Renal cortex interstitium (tissue), 15 donors: ENCODE measurements at places on chromosomes 1 and 21. TPM values are rescaled to one million over a fixed set of nuclear protein-coding genes. Genes with fewer than 3 reads are reported as not detected.
A peak's percentile ranks its signal among the peaks of the same experiment; 100 is the strongest.

- DNase-seq, result no peak
Measured at GRCh38 chr1:78667939-78668338, 18.3 kb downstream of the IFI44 start.

GRCh38 chr1:203556047-203556851 is 62.3 kb downstream of the OPTC start:
- peak; percentile 22 for DNase-seq

GRCh38 chr1:156641761-156642264 is at the start of gene BCAN:
TSS of gene BCAN (plus strand) at chr1:156642117. CDS start at chr1:156646055, 3,938 bp downstream.
- no peak for DNase-seq

GRCh38 chr21:37412603-37413360 is 46.2 kb downstream of the DYRK1A start:
- no peak for DNase-seq

- no peak for DNase-seq
Measured at GRCh38 chr1:115189814-115190539, 100.7 kb upstream of the TSPAN2 start.

CHI3L1 gene
- polyA plus RNA-seq, result 9.0 TPM

KRTAP19-8 gene
- polyA plus RNA-seq, result not detected

CD1B gene
- not detected for polyA plus RNA-seq

CHD1L gene
- polyA plus RNA-seq, result 41.4 TPM

S100A9 gene
- polyA plus RNA-seq, result 17.2 TPM

DNA sequence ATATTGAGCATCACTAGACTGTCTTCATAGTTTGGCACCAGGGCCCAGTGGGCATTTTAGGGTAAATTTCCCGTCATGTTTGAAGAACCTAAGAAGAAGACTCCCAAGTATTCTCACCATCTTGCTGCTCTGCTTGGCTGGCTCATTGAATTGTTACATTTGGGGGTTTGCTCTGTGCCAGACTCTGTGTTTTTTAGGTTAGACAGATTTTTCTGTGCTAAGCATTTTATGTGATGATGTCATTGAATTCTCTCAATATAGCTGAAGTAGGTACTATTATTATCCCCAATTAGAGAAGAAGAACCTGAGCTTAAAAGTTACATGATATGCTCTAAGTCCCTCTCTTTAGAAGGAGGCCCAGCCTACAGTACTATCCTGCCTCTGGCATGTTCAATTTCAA is 28.0 kb upstream of the DNASE2B start:
- DNase-seq, result no peak

DNA sequence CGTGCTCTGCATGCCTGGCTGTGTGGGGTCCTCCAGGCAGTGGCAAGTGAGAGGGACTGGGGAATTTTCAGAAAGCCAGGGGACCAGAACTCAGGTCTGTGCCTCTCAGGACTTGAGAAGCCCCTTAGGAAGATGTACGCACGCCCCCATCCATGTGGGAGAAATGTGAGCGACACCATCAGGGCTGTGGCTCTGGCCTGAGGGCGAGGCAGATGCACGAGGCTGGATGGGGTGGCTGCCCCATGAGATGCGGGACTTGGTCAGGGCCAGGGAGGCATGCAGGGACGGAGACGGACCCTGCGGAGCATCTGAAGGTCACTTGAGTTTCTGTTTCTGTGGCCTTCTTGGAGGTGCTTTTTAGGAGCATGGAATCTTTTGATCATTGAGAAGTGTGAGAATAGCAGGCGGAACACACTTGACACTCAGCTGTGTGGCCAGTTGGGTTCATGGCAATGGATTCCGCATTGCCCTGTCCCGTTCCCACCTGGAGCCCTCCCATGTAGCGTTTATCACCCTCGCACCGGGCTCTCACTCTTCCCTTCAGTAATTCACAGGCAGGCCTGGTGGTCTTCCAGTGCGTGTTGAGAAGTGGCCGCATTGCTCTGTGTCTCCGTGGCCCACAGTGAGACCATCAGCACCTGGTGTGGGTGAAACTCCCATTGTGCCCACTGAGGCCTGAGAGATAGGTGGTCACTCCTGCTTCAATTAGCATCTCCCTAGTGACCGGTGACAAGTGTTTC is 30.7 kb upstream of the ACTRT2 start:
- DNase-seq, result no peak

- no peak for DNase-seq
Measured at GRCh38 chr1:116279715-116280114, 93.3 kb upstream of the ATP1A1 start.

DNA sequence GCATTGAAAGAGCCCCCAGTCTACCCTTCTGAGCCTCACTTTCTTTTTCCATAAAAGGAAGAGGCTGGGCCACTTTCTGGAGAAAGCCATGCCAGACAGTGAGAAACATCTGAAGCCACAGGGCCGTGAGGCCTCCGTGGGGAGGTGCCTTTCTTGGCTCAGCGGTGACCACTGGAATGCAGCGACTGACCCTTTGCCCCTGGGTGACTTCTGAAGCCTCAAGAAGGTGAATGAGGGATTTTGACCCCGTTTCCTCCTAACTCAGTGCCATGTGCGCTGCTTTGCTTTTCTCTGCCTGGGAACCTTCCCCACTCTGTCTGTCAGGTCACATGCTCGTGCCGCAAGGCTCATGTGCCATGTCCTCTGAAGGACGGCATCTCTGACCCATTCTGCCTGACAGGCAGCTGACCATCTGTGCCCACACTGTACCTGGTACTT is 44.7 kb upstream of the A3GALT2 start:
- no peak for DNase-seq

ZNF648 gene
- 0.37 TPM for polyA plus RNA-seq

KRTAP25-1 gene
- polyA plus RNA-seq, result not detected

DNA sequence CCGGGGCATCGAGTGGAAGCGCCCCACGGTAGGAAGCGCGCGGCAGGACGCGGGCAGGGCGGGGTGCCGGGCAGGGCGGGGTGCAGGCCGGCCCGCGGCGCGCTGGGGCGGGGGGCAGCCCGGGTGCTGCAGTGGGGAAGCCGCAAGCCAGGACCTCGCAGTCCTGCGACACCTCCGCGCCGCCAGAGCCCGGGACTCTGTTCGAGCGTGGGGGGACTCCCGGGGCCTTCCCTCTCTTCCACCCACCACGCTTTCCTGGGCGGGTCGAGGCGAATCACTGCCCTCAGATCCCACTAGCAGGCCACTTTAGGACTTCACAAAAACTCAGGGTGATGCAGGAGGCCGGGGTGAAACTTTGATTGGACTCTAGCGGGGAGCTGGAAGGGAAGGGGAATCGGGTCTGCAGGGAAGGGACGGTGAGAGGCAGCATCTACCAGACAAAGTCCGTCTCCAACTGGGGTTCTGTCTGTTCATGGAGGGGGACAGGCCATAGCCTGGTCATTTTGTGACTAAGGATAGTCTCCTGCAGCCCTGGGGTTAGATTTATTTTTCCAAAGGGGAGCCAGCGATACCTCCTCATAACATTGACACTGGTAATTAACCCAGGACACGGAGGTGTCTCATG is 623 bp downstream of the CAPN2 start:
- no peak for DNase-seq

GIPC2 gene
- 20.7 TPM for polyA plus RNA-seq

LCE1A gene
- not detected for polyA plus RNA-seq

DNA sequence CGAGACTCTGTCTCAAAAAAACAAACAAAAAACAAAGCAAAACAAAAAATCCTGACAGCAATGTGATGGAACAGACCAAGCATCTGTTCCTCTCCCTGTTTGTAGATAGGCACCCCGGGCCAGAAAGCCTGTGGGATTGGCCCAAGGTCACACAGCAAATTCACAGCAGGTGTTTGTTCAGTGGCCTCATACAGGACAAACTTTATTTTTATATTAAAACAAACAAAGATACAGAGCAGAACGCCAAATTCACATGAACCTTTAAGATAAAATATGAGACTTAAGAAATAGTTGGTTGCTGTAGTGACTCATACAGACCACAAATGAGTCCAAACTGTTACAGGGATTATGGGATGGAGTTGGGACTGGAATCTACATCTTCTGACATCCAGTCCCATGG is 2.3 kb upstream of the CELA2A start:
- DNase-seq, result no peak

DNA sequence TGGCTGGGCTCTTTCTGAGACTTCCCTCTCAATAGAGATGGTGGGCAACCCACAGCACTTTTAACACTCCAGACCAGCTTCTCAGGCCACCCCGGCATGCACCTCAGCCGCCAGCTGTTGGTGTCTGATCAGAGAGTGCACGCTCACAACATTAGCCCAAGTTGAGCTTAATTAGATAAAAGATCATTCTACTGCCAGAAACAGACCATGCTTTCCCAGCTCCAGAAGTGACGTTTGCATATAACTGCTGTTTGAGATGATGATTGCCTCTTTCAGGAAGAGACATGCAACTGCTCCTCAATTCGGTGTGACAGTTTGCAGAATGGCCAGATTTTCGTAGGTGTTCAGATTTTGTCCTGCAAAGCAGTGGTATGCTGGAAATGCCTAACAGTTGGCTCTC is 285.3 kb upstream of the VAMP3 start:
- no peak for DNase-seq

SLC2A5 gene
- 0.68 TPM for polyA plus RNA-seq

RHOU gene
- 17.6 TPM for polyA plus RNA-seq

DNA sequence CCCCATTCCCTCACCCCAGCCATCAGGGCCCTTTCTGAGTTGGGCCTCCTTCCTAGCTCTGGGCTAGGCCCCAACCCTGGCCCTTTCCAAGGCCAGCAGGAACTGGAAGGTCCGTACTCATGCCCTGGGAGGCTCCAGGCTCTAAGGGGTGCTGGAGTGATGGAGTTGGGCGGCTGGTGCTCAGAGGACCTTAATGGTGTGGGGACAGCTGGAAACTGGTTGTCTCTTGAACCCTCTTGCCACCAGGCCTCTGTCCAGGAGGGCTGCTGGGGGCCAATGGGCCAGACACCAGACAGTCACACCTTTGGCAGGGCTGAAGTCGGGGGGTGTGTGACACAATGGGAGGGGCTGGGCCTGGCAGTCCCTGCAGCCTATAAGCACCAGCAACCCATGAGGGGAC is 9.2 kb upstream of the PADI1 start:
- no peak for DNase-seq

DNA sequence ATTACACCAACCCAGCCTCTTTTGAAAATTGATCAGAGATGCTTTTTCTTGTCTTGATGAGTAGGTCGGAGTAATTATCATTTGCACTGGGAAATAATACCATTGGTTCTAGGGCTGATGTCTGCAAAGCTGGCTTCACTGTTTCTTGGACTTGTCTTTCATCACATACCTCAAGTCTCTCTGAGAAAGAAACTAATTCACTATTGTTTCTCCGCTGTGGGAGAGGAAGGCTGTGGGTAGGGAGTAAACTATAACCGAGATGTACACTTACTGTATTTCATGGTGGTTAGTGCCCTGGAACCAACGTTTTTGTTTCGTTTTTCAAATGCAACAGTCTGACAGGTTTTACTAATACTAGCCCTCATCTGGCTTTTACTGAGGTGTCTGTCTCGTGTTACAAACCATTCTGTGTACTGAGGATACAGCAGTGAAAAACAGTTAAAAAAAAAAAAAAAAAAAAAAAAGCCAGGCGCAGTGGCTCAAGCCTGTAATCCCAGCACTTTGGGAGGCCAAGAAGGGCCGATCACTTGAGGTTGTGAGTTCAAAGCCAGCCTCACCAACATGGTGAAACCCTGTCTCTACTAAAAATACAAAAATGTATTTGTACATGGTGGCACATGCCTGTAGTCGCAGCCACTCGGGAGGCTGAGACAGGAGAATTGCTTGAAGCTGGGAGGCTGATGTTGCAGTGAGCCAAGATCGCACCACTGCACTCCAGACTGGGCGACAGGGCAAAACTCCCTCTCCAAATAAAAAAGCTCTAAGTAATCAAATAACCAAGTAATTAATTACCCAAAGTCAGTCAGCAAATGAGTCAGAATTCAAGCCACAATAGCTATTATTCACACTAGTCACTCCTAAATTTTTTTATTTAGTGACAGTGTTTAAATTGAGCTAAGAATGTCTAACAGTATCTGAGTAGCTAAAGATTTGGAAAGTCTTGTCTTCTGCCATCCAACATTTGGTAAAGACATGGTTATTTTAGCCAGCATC is 23.3 kb downstream of the TOMM20 start:
- DNase-seq, result no peak

DNA sequence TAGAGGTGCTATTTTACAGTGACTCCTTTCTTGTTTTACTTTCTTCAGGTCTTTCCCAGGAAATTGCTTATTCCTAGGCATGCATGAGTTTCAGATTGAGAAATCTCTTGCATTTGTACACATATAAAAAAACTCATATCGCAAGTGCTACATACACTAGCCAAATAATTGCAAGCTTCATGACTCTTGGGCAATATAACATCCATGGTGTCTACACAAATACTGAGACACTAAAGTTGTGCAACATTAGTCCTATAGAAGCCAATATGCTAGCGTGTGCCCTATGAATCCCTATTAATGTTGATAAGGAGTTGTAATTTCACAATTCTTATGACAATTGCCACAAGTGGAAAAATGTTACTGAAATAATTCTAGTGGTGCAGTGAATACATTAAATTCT is 591.0 kb downstream of the ADGRL2 start:
- DNase-seq, result no peak

DNA sequence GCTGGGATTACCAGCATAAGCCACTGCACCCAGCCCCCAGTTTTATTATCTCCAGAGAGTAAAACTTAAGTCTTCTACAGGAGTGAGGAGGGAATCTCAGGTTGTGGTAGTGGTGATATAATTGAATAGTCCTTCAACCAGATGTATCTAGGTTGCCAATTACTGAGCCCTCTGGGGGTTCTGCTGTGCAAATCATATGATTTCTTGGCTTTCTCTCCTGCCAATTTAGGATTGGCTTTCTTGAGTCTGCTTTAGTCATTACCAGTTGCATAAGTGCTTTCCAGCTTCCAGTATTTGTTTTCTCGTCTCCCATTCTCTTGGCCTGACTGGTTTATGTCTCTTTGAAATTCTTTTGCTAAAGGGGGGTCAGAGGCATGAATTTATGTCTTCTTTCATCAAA is 11.1 kb downstream of the CPT2 start:
- DNase-seq, result no peak

GRCh38 chr1:167629681-167630567 is at the start of gene RCSD1:
TSS of gene RCSD1 (plus strand) at chr1:167630232. CDS start at chr1:167630424, 192 bp downstream.
- no peak for DNase-seq

RTCA gene
- 36.7 TPM for polyA plus RNA-seq

DNA sequence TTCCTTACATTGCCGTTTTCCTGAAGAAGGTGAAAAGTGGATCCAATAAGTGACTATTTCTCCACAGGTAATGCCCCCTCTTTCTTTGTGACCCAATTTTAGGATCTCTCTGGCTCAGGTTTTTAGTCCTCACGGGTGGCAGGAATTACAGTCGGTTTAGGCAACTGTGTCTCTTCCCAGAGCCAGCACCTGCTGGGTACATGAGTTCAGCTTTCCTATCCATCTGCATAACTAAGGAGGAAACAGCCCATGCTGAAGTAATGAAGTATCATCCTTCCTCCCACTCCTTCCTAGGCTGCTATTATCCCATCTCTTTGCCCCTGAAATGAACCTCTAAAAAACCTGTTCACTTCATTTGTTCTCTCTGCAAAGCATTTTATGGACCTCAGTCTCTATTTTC is 544.6 kb downstream of the NEGR1 start:
- no peak for DNase-seq

RGSL1 gene
- not detected for polyA plus RNA-seq
